ENCODE measurements at places on chromosomes 16 and 17.
A peak's percentile ranks its signal among the peaks of the same experiment; 100 is the strongest.

GRCh38 chr17:77729587-77729986 lies 228.9 kb upstream of the TNRC6C start:
- no peak for DNase-seq

- DNase-seq = no peak
Observed at GRCh38 chr17:16467886-16468285, 24.1 kb downstream of the LRRC75A start.

GRCh38 chr17:48283411-48283810 lies 146.6 kb downstream of the SKAP1 start:
- no peak for DNase-seq

DNA sequence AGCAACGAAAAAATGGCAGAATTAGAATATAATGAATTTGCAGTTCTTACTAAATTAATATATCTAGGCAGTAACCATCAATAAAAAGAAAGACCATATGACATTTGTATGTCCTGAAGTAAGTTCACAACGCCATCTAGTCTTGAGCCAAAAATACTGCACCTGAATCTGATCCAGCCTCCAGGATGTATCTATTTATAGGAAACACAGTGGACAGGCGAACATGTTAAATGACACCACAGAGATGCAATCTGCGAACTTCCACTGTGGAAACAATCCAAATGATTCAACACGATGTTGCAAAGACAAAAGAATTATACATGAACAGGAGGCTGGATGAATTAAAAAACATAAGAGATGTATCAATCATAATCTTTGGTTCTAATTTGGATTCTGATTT lies 197.6 kb downstream of the CDH13 start:
- no peak for DNase-seq

- no peak for DNase-seq
Observed at GRCh38 chr17:3836551-3836950, 9.5 kb downstream of the NCBP3 start.

DNA sequence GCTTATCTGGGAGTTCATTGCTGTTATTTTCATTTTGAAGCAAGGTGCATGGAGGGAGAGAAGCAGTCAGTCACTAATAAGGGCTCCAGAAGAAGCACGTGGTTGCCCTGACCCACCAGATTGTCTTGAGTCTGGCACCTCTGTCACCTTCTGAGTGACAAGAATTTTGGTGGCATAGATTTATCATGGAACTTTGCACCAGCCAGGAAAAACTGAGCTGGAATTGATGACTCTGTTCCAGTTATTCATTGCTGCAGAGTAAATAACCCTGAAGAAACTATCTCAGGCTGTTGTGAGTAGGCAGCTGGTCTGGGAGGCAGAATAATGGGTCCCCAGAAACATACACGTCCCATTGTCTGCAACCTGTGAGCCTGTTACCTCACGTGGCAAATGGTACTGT lies 44.8 kb downstream of the HSD17B2 start:
- DNase-seq = no peak

- DNase-seq = no peak
Observed at GRCh38 chr17:51672065-51672464, 411.7 kb downstream of the UTP18 start.

- no peak for DNase-seq
Observed at GRCh38 chr16:83937922-83938885, 14.8 kb upstream of the OSGIN1 start.

DNA sequence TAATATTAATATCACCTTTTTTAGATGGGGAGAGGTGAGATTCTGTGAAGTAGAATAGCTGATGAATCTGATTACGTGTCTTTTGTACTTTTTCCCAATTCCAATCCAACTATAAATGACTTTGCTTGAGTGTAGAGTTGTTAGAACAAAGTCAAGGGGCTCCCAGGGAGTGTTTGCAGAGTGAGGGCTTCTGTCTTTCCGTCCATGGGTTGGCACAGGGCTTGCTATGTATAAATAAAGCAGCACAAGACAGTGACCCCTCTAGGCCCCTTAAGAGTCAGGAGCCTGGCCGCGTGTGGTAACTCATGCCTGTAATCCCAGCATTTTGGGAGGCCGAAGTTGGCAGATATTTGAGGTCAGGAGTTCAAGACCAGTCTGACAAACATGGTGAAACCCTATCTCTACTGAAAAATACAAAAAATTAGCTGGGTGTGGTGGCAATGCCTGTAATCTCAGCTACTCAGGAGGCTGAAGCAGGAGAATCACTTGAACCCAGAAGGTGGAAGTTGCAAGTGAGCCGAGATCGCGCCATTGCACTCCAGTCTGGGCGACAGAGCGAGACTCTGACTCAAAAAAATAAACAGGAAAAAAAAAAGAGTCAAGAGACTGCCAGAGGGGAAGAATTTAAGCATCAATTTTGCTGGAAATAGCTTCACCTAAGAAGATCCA lies 127.9 kb upstream of the HS3ST3A1 start:
- DNase-seq = no peak

GRCh38 chr17:28536532-28537218 lies 15.7 kb downstream of the UNC119 start:
- no peak for DNase-seq

DNA sequence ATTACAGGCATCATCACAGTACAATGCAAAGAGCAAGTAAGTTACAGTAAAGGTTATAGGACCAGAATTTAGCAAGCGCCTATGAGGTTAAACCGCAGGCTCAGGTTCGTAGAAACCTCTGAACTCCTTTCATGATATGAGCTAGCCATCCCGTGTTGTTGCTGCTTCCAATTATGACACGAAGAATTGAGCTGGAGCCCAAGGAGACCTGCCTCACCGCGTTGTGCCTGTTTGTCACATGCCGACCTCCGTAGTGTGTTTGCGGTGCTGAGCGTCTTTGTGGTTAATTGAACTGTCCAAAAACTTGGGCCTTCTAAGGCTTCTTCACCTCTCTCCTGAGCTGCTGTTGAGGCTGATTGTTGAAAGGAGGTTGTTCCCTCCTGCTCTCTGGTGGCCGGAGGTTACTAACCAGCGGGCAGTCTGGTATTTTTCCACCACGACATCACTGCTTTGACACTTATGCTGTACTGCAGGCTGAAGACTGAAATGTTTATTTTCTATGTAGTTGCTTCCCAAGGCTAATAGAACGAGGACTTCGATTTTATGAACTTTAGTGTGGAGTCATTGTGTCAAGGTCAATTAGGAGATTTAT lies 67.5 kb downstream of the SEC14L1 start:
- no peak for DNase-seq

DNA sequence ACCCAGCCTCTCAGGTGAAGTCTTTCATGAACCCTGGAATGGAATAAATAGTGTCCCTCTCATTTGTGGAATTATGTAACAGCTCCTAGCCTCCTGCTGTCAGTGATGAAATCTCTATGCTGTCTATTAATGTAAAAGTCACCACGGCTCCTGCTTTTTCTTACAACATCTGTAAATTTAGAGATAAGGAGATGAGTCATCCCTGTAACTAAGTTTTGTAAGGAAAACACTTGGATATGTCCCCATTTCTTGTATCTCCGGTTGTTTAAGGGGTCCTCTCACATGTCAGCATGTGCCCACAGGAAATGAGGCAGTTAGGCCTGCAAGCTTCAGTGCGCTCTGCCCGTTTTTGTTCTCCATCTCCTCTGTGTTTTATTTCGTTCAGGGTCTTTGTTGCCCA lies 2.8 kb upstream of the NAT9 start:
- DNase-seq = no peak

DNA sequence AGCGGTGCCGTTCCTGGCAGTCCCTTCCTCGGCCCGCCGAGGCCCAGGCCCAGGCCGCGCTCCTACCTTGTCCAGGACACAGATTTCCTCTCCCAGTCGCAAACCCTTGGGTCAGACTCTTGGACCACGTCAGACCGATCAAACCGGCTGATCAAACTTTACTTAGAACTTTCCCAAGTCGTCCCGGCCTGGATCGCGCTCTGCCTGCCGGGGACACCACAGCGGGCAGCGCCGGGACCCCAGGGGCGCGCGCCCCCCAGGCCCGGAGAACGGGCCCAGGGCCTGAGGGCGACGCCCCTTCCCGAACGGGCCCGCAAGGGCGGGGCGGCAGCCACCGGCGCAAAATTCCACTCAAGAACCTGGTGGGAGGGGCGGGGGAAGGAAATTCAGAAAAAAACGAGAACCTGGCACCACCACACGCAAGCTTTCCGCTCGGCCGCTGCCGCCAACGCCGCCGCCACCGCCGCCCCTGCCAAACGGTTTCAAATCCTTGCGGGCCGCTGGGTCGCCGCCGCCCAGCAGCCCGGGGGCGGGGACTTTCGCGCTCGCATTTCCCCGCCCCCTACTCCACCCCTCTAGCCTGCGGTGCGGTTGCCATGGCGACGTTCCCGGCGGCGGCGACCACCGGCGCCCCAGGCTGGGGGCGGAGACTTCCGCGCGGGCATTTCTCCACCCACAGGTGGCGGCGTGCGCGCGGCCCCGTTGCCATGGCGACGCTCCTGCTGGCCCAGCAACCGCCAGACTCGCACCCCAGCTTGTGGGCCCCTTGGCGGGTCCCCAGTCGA lies at the start of gene CEP112:
Gene CEP112 (minus strand): TSS at position 541 of the 785 bp plus-strand sequence.
- DNase-seq = peak; percentile 86

DNA sequence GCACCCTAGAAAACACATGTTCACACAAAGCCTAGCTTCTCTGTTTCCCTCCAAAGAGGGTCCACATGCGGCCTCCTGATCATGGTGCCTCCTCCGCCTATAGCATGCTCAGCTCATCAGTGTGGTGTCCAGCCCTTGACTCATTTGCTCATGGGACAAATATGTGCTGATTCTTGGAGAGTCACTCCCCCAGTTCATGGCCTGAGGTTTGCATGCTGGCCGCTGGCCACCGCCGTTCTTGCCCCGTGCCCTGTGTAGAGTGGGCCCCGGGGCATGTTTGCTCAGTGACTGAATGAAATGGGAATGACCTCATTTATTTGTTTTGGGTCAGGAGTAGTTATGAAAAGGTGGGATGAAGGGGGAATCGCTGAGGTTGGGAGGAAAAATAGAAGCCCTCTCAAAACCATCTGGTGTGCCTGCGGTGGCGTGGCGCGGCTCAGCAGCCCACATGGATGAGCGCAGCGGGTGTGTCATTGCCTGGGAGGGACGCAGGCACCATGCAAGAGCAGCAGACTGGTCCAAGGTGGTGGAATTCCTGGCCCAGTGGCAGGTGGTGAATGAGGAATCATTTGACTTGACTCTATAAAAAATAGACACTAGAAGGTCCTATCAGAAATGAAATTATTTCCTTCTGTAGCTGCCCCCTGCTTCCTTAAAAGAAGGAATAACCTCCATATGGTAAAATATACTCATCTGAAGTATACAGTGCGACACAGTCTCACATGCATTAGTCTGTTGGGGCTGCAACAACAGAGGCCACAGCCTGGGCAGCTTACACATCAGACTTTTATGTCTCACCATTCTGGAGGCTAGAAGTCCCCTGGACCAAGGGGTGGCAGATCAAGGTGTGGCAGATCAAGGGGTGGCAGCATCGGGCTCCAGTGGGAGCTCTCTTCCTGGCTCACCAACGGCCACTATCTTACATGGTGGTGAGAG lies 31.7 kb downstream of the CRISPLD2 start:
- DNase-seq = no peak

GRCh38 chr17:50722746-50723145 lies 3.3 kb downstream of the LUC7L3 start:
- no peak for DNase-seq

DNA sequence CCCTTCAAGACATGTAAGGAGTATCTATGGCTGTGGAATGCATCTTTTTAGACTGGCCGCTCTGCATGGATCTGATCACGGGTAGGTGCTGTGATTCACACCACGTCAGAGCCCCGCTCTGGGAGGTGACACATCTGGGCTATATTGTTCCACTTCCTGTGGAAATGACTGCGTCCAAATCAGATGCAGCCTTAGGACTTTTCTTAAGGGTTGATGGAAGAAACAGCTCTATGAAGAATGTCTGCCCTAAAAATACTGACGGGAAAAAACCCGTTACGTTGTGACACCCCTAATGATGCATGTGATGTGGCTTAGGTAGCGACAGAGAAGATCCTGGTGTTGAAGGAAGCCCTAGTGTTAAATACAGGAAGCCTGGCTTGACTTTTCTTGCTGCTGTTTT lies 12.2 kb downstream of the BANP start:
- DNase-seq = no peak

DNA sequence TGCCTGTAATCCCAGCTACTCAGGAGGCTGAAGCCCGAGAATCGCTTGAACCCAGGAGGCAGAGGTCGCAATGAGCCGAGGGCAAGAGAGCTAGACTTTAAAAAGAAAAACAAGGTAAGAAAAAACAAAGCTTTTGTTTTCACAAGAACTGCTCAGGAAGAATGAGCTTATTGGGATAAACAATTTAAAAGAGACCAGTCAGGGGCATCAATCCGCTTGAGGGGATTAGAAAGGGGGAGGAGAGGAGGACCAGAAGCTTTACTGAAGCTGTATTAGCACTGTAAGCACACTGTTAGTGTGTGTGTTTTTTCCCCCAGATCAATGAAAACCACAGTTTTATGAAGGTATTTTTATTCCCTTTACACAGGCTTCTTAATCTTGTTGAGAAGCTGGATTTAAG lies 8.8 kb downstream of the TMEM170A start:
- DNase-seq = no peak

DNA sequence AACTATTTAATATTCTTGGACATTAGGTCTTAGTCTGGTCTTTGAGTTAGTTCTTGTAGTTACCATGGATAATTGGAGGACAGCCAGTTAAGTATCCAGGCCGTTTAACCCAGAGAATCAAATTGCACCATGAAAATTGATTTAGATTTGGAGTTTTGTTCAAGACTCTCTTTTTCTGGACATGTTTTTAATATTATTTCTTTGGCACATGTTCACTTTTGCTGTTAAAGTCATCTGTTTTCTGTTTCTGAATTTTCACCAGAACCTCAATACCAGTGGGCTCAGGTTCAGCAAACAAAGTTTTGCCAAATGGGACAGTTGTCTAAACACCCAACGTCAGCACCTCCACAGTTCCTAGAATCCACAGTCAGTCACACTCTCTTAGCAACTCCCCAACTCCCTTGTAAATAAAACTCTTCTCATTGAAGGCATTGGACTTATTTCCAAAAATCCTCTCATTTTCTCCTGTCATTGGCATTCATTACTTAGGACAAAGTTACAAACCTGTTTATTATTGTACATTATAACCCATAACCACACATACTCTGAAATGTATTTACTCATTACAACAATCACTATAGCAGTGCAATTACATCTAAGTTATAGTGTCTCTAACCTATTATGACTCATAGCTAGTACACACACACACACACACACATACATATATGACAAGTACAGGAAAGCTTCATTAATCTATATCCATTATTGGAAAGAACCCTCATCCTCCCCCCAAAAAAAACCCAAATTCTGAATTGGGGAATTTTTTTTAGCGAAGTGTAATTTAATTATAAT lies 33.5 kb upstream of the DNAH9 start:
- no peak for DNase-seq

All from GM12865 (cell line).